ENCODE measurements at places on chromosomes 12 and 14. TPM values are rescaled to one million over a fixed set of nuclear protein-coding genes. Genes with fewer than 3 reads are reported as not detected.

- DNase-seq, result no peak
Observed at GRCh38 chr14:84442521-84442920, 1087.4 kb upstream of the FLRT2 start.

DNA sequence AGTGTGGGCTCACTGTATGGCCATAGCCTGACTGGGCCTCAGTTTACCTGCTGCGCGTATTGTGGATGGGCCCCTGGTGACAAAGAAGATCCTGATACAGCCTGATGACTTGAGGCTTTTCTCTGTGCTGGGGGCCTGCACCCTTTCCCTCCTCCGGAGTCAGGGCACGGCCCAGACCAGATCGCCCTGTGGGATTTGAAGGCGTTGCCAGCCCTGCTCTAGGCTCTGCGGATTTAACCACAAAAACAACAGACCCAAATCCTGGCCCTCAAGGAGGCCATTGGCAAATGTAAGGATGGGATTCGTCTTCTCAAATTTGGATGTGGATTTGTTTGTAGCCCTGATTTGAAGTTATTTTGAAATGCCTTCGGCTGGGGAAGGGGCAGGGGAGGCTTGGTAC lies 195.8 kb downstream of the TSPAN9 start:
- DNase-seq, result no peak

GRCh38 chr12:30546121-30546520 lies 149.5 kb downstream of the IPO8 start:
- DNase-seq, result no peak

DNA sequence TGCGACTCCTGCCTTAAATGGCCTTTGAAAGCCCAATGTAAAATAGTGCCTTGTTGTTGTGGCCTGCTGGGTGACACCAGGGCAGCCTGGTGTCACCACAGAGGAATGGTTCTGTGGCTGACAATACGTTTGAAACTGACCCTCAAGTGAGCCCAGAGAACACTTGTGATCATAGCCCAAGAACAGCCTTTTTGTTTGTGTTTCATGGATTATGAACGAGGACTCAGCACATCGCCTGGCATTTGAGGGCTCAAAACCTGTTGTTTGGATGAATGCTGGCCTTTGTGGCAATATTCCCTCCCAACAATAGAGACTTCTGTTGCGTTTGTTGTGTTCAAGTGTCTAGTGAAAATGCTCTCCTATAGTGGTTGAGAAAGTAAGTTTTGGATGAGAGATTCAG lies 48.5 kb downstream of the TSPAN9 start:
- no peak for DNase-seq

DNA sequence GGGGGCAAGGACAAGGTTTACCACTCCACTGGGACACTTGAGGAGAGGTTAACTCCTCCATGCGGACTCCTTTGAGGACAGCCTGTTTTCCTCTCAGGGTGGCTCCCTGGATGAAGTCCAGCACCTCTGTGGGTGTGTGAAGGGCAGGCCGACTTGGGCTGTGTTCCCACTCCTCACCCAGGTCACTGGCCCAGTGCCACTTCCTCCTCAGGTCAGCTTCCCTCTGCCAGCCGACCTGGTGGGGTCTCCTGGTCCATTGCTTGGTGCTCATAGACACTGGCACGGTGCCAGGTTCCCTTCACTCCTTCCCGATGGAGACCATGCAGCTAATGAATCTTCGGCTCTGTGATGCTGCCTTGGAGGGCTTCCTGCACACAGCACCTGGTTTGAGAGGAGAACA lies 146.4 kb upstream of the RTL1 start:
- DNase-seq, result no peak

- no peak for DNase-seq
Observed at GRCh38 chr12:115103884-115104883, 420.2 kb upstream of the TBX3 start.

GNG2 gene
- total RNA-seq, result 180 TPM

CAPZA3 gene
- not detected for total RNA-seq
